ENCODE measurements at places on chromosomes 6 and 20.

DNA sequence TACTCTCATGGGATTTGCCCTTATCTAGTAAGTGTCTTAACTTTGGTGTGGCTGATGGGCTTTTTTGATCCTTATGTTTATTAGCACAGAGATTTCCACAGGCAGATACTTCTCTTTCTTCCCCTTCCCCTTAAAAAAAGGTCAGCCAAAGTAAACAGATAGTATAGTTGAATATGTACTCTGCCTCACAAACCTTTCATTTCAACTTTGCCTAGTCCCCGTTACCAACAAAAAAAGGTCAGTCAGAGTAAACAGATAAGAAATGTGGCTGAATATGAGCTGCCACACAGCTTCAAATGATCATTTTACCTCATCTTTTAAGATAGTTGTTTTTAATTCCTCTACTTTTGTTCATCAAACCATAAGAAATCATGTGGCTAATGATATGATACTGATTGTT lies 34.1 kb upstream of the SLC35D3 start:
- DNase-seq: no peak

- DNase-seq: no peak
These were observed 4.4 kb upstream of the RBM38 start for GRCh38 chr20:57386762-57387161.

GRCh38 chr6:72619883-72620696 lies 1.8 kb upstream of the KCNQ5 start:
- peak; percentile 64 for DNase-seq

DNA sequence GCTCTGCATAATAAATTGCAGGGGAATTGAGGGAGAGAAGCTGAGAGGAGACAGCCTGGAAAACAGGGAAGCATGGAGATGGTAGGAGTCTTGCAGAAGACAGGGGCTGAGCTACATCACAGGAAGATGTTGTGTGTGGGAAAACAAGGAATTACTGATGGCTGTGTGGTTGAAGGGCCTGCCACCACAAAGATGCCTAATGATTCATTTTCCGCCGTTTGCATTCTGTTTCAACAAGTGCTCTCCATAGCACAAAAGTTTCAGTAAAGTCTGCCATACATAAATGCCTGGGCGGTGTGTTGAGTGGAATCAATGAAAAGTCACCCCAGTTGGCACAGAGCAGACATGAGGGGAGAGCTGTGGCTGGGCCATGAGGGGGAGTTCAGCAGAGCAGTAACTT lies 5.6 kb upstream of the KLHL31 start:
- DNase-seq: no peak

- no peak for DNase-seq
These were observed 178.9 kb upstream of the MYLIP start for GRCh38 chr6:15949982-15950381.

Measured in CD4-positive, alpha-beta T cell treated with Interleukin-1 beta for 1 hour (primary cell).